Hematopoietic multipotent progenitor cell treated with erythropoietin and hydrocortisone succinate and interleukin-3 and kit ligand, for 15 days (in vitro differentiated cells): ENCODE measurements at places on chromosomes 11 and 22.

DNA sequence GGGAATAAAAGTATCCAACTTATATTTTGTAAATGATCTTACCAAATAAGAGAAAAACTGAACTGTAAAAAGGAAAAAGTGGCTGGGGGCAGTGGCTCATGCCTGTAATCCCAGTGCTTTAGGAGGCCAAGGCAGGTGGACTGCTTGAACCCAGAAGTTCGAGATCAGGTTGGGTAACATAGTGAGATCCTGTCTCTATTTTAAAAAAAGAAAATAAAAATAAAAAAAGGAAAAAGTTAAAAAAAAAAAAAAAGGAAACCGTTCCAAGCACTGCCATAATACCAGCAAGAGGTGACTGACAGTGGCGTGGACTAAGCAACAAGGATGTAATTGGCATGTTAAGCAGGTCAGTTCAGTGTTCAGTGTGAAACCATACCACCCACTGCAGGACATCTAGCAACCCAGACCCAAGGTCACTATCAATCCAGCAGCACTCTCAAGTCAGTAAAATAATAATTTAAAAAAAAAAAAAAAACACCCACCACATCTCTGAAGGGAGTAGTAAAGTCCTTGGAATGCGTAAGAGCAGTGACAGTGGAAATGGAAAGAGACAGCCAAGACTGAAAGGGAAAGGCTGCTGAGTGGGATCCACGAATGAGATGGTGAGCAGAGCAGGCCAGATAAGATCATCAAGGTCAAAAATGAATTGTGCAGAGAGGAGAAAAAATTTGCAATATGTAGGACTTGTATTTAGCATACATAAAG, 43.6 kb downstream of the MAPK1 start:
- no peak for DNase-seq

DNA sequence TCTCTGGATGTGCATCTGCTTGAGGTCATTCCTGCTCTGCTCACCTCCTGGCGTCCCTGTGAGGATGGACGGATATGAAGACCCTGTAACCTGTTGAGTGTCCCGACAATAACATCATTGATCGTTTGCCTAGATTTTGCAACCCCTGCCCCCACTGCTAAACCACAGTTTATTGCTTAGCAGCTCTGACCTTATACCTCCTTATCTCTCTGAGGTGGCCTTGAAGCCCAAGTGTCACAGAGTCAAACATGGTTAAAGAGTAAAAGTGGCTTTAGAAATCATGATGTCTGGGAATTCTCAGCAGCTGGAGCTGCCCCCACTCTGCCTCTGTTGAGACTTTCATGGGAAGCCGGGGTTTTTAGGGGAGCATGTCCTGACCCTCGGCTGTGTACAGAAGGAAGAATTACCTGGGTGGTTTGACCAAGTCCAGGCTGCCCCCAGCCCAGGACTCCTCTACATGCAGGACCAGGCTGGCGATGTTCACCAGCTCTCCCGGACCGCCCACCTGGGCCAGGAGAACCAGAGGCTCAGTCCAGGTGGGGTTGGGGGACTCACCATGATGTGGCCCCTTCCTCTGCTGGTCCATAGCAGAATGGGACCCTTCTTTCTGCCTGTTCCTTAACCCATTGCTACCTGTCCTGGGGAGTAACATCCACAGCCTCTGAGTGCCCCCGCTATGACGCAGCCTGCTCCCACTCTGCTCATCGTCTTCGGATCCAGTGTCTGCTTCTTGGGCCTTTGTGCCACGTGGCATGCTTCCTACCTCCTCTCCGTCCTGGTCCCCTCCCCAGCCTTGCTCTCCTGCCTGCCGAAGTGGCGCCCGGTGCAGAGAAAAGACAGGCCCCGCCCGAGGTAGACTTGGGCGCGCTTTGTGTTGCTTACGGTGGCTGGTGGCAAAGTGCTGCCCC, 33.4 kb upstream of the FTH1 start:
- DNase-seq, result no peak

DNA sequence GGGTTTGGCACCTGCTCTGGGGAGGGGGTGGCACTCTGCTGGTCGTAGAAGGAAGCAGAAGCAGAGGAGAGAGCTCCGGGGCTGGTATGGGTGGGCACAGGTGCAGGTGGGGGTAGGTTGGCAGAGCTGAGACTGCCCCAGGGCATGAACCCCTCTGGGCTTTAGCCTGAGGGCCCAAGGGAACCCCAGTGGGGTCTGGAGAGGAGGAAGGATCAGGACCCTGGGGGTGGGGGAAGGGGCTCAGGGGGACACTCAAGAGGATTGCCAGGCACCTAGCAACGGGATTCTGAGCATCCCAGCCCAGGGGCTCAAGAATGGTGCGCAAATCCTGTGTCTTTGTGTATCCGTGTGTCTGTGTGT, 6.3 kb downstream of the ALDH3B2 start:
- no peak for DNase-seq

GRCh38 chr11:124756753-124757227, 4.7 kb upstream of the VSIG2 start:
- DNase-seq, result no peak

GRCh38 chr11:86625981-86626380, 46.4 kb downstream of the ME3 start:
- no peak for DNase-seq

GRCh38 chr11:107777110-107777509, 65.3 kb upstream of the SLN start:
- no peak for DNase-seq

DNA sequence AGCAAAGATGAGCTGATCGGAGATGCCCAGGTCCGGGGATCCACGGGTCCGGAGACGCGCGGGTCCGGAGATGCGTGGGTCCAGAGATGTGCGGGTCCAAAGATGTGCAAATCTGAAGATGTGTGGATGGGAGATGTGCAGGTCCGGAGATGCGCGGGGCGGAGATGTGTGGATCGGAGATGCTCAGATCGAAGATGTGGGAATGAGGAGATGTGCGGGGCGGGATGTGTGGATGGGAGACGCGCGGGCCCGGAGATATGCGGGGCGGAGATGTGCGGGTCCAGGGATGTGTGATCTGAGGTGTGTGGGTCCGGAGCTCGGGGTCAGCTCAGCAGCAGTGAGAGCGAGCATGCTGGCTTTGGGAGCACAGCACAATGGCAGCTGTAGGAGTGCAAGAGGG, 35.5 kb downstream of the CDPF1 start:
- DNase-seq, result no peak

DNA sequence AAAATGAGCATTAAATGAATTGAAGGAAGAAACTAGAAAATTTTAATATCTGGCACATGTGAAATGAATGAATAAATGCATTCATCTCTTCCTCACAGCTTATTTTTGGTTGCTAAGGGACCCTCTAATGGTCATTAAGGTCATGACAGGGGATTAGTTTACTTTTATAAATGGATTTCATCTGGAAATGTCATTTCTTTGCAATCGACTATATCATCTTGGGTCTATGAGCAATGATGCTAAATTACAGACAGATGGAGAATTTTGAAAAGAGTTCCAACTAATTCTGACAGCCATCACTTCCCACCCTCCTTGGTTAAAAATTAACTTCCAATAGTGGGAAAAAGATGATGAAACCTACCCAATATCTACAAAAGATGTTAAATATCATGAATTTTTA, 98.0 kb downstream of the KIF18A start:
- no peak for DNase-seq

- no peak for DNase-seq
Observed at GRCh38 chr11:16322190-16322589, 34.2 kb downstream of the SOX6 start.

- DNase-seq, result no peak
Observed at GRCh38 chr11:64185175-64185692, 737 bp upstream of the STIP1 start.

GRCh38 chr22:40216041-40216756, 38.5 kb downstream of the TNRC6B start:
- no peak for DNase-seq

DNA sequence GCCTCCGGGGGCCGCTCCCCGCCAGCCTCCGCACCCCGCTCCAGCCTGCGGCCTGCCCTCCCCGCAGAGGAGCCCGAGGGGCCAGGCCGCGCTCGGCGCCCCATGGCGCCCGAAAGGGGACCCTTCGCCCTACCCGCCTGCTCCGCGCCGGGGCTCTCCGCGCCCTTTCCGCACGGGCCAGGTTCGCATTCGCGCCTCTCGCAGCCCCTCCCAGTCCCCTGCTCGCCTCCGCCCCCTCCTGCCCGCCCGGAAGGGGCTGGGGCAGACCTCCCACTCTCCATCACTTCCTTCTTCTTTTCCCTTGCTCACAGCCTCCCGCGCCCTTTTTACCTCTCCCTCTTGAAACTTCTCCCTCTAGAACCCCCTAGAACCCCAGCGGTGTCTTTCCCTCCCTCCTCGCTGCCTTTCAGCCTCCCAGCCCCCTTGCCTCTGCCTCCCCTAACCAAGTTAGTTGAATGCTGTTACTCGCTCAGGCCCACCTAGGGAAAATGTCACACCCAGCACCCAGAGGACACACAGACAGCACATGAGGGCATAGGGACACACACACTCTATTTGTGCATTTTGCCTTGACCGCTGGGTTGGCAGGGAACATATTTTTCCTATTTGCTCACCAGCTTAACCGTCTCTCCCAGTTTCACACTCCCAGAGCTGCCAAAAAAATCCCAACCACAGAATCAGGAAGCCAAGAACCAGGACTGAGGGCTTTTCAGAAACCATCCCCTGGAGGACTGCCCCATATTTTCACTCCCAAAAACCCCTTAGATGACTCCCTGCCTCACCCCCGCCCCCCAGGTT, at the start of gene SLC43A3:
SLC43A3 (minus strand) TSS at position 193 of the 798 bp plus-strand sequence. CDS start 949 bp downstream, outside the sequence.
- DNase-seq, result peak; percentile 60

GRCh38 chr11:63837027-63837688, 1.8 kb upstream of the MARK2 start:
- DNase-seq, result peak; percentile 83

GRCh38 chr11:16744128-16744725, 5.8 kb downstream of the C11orf58 start:
- DNase-seq, result no peak

DNA sequence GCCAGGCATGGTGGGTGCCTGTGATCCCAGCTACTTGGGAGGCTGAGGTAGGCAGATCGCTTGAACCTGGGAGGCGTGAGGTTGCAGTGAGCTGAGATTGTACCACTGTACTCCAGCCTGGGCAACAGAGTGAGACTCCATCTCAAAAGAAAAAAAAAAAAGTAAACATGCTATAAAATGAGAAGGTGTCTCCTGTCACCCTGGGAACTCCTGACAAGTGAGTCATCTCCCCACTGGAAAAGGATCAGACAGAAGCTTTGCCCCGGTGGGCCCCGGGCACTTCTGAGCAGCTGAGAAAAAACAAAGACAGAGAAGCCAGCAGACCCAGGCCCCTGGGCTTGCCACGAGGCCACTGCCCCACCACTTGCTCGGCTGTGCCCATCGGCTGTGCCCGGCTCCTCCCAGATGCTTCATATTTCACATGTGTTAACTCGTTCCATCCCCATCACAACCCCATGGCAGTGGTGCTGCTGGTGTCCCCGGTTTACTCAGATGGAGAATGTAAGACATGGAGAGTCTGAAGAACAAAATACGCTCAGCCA, 22.3 kb downstream of the TTLL1 start:
- DNase-seq, result no peak

DNA sequence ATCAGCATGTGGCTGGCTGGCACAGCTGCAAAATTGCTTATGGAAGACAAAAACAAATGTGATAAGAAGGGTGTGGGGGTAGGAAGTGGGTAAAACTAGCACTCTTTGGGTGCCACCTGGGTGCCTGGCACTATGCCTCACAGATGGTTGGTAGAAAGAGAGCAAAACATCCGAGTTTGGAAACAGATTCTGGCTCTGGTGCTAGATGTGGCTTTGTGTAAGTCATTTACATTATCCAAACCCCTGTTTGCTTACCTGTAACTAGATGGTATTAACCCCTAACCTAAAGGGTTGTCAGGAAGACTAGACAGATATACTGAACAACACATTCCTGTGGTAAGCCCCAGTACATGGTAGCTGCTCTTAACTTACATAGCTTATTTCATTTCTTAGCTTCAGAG, 905.6 kb downstream of the DLG2 start:
- no peak for DNase-seq

DNA sequence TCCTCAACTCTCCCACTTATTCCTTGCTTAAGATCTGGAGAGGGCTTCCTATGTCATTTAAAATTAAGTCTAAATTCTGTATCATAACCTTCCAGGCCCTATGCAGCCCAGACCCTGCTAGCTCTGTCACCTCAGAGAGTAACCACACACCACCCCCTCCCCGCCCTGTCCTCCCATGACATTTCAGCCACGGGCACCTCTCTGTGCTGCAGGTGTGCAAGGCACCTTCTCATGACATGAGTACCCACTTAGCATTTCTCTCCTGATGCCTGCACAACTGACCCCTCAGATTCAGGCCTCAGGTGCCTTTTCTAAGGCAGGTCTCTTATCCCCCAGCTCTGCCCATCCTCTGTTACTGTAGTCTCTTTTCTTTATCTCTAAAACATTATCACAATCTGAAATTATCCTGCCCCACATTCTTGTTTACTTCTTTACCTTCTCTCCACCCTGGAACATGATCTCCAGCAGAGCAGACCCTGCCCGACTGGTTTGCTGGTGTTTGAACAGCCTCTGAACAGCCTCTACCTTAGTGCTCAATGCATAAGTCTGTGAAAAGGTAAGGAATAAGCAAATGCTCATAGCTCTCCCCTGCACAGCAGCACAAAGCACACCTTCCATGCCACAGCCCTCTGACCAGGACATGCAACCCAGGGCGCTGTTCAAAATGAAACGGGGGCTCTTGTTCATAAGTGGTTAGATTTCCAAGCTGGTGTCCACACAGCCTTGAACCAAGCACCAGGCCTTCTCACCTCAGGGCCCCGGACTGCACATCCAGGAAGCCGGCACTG, 196.1 kb upstream of the B3GAT1 start:
- no peak for DNase-seq

GRCh38 chr11:32400670-32401369, 34.5 kb downstream of the WT1 start:
- no peak for DNase-seq

- DNase-seq, result no peak
Observed at GRCh38 chr11:78207532-78208256, 19.0 kb downstream of the USP35 start.

DNA sequence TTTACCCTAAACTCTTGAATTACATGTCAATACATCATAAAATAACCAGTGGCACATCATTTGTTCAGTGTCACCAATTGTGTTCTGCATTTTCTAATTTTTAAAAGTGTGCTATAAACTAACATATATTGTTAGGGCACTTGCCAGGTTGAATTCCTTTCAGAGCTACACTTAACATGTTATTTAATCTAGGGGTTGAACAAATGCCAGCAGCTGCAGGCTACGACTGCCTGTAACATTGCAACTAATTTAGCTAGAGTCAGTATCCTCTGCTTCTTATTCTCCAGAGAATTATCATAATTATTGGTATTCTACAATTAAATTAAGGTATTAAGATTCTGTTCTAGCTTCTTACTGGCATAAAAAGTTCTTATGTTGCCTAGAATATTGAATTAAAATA, 46.4 kb upstream of the ARHGAP42 start:
- no peak for DNase-seq

GRCh38 chr11:13917264-13917663, 45.3 kb upstream of the SPON1 start:
- DNase-seq, result no peak

DNA sequence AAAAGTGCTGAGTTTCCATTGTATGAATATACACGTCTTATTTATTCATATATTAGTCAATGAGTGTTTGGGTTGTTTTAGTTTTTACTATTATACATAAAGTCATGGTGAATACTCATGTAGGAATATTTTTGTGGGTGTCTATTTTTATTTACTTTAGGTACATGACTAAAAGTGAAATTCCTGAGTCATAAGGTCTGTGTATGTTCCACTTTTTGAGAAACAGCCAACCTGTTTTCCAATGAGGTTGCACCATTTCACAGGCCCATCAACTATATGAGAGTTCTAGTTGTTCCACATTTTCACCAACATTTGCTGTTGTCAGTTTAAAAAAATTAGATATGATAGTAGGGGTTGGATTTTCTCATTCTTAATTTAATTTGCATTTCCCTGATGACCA, 6.6 kb upstream of the OR6X1 start:
- DNase-seq, result no peak
